H7 (cell line): ENCODE measurements at places on chromosomes 12 and 14.

GRCh38 chr12:128652136-128652751 lies 171.5 kb downstream of the SLC15A4 start:
- no peak for DNase-seq

- peak; percentile 31 for DNase-seq
Observed at GRCh38 chr14:53613404-53614253, 343.0 kb downstream of the BMP4 start.

DNA sequence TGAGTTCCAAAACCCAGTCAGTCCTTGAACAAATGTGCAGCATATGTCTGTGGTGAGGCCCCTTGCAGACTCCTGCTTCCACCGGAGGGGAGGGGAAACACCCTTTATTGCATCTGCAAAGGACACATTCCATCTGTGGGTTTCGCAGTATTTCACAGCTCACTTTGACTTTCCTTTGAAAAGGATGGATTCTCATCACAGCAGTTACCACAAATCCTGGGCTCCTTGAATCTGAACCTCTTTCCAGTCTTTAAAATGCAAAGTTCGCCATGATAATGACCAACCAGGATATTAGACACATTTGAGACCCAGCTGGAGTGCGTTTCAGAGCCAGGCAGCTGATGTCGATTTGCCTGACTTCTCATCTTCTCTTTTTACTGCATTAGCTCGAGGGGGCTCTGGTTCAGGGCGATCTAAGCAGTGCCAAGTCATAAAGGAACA lies 242.4 kb downstream of the SLC15A4 start:
- no peak for DNase-seq

- DNase-seq, result no peak
Observed at GRCh38 chr12:107679336-107679735, 6.3 kb upstream of the PWP1 start.

DNA sequence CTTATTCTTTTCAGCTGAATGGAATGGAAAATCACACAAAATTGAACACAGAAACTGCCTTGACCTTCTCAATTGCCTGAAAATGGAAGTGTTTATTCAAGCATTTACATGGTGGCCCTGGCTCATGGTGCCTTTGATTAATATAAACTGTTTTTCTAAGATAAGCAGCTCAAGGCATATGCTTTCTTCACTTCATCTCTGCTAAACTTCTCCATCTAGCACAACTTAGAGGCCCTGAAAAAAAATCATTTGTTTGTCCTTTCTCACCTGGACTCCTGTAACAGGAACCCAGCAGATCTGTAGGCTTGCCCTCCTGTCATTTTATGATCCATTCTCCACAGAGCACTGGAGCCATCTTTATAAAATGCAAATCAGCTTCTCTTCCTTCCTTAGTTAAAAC lies 117.5 kb upstream of the KRR1 start:
- no peak for DNase-seq
